GDM1 (cell line): ENCODE measurements at places on chromosomes 11 and 22.

DNA sequence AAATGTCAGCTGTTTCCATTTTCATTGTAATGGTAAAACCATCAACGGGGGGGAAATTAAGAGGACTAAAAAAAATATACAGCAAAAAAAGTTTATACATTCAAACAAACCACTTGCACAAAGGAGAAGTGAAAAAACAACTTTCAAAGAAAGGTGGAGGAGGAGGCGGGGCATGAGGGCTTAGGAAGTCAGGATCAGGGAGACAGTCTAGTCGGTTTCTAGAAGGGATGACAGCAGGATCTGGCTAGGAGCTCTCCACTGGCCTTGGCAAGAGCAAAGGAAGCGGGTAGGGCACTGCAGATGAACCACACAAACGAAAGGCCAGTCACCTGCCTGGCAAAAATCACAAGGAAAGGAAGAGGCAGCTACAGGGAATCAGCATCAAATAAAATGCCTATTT is 31.0 kb downstream of the NAP1L4 start:
- no peak for DNase-seq

DNA sequence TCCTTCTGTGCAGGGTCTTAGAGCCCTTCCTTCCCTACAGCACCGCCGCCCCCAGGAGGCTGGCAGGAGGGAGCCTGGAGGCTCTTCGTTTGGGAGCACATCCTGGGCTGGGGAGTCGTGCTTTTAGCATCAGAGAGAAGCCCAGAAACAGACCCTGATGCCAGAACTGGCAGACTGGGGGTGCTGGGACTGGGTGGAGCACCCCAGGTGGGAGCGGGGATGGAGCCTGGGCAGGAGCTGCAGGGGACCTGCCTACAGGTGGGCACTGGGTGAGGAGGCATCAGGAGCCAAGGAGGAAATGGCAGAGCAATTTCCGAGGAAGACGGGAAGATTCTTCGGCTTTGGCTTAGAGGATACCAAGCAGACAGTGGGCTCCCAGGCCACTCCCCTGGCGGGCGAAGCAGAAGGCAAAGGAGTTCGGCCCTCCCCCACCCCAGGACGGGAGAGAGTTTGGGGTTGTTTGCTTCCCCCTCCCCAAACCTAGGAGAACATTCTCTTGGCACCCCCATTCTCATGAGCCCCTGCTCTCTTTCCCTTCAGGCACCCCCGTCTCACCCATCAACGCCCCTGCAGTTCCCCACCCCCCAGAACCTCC is 1.1 kb downstream of the SYT7 start:
- no peak for DNase-seq

DNA sequence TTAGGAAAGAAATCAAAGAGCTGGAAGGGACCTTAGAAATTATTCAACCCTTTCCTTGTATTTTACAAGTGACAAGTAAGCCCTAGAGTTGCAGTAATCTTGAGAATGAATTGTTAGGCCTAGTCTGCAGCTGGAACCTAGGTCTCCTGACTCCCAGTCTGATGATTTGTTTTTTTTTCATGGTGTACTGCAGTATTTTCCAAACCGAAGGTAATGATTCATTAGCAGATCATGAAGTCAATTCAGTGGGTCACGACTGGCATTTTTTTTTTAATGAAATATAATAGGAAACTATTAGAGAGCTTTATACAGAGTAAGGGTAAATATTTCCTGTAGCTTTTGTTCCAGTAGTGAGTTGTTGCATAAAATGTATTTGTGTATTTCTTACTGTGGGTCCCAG is 42.8 kb downstream of the EXT2 start:
- DNase-seq, result no peak

DNA sequence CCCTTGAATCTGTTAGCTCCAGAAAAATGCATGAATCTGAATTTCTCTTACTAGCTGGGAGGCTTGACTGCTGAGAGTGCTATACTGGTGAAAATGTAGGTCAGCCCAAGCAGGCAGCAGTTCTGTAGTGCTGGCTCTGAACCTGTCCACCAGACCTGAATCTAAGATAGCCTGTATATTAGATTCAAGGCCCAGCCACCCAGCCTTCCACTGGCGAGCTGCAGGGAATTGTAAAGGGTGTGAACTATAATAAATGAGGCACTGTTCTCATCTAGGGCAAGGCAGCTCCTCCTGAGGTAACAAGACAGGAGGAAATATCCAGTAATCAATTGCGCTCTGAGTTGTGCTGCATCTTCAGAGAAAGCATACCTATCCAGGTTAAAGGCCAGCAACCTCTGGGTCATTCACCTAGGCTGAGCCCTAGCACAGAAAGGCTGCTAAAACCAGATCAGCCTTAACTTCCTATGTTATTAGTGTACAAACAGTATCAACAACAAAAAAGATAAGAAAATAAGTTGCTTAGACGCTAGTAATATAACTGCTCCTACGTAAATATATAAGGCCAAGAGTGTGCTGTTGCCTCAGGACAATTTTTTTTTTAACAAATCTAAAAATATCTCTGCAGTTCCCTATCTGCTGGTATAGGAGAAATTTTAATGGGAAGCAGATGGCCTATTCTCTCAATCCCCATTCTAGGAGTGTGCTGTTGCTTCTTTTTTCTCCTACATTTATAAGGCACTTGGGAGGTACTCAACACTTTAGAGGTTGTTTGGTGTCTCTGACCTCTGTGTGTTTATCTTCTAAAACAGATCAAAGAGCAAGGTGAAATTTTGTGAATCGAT is 63.0 kb downstream of the RELT start:
- no peak for DNase-seq

GRCh38 chr22:35835998-35836691 is 118.5 kb downstream of the APOL5 start:
- DNase-seq, result no peak

DNA sequence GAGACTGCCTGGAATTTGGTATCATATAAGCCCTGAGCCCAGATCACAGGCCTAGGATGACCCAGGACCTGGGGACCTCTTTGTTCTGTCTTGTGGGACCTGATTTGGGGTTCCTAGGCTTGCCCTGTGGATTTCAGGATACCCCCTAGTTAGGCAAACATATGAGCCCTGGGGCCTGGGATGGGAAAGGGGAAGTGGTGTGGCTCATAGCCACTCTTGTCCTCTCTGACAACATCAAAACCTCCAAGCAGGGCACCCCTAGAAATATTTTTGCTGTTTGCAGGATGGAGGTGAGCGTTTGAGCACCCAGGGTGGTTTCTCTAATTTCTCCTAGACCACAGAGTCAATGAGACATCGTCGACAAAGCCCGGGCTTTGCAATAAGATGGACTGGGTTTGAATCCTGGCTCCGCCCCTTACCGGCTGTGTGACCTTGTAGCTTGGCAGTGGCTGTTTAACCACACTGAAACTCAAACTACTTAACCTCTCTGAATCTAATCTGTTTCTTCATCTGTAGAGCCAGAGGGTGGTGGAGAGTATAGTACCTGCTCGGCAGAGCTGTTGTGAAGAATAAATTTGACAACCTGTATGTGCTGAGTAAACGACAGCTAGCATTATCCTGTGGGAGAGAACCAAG is 5.3 kb upstream of the LRRC10B start:
- no peak for DNase-seq

GRCh38 chr11:132409573-132410355 is 1039.3 kb downstream of the NTM start:
- DNase-seq, result no peak

DNA sequence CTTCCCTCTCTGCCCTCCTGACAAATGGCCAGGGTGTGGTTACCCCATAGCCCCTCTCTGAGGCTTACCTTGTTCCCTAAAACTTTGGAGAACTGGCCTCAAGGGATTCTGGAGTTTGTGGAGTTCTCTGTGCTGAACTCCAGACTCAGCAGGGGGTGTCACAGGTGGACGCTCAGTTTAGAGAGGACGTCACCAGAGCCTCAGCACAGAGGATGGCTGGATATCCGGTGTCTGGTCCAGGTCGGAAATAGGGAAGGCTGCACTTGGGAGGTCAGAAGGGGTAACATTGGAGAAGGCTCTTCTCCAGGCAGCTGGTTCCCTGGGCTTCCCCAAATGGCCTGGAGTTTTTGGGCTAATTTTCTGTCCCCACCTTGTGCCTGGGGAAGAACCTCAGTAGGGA is 64.2 kb downstream of the ADAMTS15 start:
- DNase-seq, result no peak

DNA sequence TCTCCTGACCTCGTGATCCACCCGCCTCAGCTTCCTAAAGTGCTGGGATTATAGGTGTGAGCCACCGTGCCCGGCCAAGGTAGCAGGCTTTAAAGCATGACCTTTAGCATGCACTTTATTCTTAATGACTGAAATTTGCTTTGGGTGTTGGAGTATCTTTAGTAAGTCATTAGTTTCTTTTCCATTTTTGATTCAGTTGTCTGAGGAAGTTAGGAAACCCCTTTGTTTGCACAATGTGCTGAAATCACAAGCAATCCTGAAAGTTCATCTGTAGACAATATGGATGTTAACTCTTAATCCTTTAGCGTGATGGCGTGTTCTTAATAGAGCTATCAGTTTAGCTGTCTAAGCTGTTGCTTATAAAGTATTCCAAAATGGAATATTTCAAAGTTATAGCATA is 16.8 kb downstream of the SDHD start:
- DNase-seq, result no peak

- DNase-seq, result no peak
Observed at GRCh38 chr22:24485608-24486007, 9.5 kb upstream of the UPB1 start.

DNA sequence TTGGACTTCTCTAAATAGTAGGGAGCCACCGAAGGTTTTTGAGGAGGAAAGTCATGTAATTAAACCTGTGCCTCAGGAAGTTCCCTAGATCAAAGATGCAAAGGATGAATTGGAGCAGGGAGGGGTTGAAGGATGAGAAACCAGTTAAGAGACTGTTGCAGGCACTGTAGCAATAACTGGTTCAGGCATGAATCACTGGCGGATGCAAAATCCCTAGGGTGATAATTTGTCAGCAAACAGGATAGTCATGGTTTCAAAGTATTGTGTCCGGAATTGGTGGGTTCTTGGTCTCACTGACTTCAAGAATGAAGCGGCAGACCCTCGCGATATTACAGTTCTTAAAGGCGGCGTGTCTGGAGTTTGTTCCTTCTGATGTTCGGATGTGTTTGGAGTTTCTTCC is 19.9 kb downstream of the TRIOBP start:
- no peak for DNase-seq

DNA sequence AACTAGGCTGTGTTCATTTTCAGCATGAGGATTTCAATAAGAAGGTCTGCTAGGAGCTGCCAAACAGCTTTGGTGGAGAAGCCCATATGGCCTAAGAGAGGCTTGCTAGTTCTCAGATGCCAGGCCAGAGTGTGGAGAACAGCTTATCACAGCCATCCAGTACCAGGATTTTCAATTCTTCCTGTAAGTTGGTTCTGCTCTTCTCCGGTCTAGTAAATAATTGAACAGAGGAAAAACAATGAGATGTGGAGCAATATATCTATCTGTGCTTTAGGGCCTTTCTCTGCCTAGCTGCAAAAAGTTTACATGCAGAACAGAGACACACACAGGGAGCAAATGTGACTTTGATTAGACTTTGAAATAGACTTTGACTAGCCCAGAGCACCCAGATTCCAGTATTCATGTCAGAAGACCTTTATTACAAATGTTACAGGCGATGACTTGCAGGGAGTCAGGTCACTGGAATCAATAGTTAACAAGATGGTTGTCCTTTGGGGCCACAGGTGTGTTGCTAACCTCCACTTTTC is 19.8 kb upstream of the PPP2R1B start:
- no peak for DNase-seq

DNA sequence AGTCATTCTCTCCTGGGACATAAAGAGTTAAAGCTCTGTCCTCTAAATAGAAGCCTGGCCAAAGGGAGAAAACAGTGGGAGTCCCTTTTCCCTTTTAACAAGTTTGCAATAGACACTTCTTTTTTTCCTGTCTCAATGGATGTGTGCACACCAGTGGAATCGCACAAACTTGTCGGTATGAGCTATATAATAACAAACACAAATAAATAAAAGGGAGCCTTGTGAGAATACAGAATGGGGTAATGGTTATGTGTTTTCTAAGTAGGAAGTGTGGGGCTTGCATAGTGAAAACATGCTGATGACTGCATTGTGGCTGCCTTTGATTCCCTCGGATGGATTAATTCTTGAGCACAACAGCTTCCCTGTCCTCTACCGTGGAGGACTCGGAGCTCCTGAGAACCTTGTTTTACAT is 131.9 kb downstream of the WNT7B start:
- no peak for DNase-seq

DNA sequence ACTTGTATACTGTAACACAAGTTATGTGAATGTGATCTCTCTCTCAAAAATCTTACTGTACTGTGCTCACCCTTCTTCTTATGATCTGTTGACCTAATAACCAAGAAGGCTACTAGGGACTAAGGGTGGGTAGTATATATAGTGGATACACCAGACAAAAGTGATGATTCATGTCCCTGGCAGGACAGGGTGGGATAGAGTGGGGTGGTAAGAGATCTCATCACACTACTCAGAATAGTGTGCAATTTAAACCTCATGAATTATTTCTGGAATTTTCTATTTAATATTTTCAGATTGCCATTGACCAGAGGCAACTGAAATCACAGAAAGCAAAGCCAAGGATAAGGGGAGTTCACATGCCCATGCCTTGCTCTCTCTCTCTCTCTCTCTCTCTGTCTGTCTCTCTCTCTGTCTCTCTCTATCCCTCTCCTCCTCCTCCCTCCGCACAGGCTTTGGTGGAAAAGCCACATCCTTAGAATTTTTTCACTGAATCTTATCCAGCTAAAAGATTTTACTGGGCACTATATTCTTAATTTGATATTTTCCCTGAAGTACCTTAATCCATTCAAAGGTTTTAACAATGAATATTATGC is 12.0 kb upstream of the STK33 start:
- DNase-seq, result no peak

DNA sequence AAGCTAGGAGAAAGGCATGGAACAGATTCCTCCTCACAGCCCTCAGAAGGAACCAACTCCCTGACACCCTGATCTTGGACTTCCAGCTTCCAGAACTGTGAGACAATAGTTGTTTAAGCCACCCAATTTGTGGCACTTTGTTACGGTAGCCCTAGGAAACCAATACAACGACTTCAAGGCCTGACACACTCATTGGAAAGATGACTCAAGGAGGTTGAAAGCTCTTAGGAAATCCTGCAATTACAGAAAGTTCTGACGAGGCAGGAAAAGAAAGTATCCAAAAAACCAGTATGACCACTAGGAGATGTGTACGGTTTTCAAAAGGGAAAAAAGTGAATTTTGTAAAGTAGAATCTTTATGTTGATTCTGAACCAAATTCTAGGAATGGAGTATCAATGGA is 161.4 kb downstream of the SWAP70 start:
- no peak for DNase-seq

GRCh38 chr22:27761665-27762064 is 39.9 kb downstream of the MN1 start:
- DNase-seq, result no peak

GRCh38 chr22:44102856-44103255 is 77.9 kb upstream of the PARVG start:
- DNase-seq, result no peak
